ENCODE measurements at places on chromosomes 5 and 9. TPM values are rescaled to one million over a fixed set of nuclear protein-coding genes. Genes with fewer than 3 reads are reported as not detected.
A peak's percentile ranks its signal among the peaks of the same experiment; 100 is the strongest.

The CDO1 gene
- 0.17 TPM for total RNA-seq

The PCDHB3 gene
- 0.10 TPM for total RNA-seq

DNA sequence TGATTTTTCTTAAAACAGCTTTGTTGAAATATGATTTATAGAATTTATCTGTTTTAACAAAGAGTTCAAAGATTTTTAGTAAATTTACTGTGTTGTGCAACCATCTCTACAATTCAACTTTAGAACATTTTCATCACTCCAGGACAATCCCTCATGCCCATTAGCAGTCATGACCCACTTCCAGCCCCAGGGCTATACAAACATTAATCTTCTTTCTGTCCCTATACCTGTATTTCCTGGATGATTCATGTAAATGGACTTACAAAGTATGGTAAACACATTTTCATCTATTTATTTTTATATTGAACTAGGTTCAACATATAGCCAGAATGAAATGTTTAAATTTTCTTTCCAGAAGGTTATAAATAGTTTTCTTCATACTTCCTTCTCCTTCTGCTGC lies 127.8 kb upstream of the CCDC180 start:
- DNase-seq = no peak

The PTGR1 gene
- 53.9 TPM for total RNA-seq

- DNase-seq = no peak
Measured at GRCh38 chr5:169696621-169697510, 59.8 kb downstream of the DOCK2 start.

DNA sequence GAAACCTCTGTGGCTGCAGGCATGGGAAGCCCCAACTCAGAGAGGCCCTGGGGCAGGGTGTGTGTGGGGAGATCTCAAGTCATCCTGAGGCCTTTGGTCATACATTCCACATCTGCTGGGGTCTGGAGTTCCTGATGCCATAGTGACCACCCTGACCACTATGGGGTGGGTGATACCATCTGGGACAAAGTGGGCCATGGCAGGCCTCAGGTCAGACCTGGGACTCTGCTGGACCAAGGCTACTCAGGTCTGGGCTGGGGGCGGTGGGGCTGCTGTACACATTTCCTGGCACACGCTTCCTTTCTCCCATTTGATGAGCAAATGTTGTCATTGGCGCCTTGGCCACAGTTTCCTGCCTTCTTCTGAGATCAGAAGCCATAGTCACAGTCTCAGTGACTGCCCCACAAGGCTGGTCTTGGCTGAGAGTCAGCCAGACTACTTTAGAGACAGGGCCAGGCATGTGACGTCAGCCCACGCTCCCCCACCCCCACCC lies 15.1 kb upstream of the ACSL6 start:
- DNase-seq = no peak

GRCh38 chr9:130555061-130555460 lies 24.3 kb upstream of the FUBP3 start:
- no peak for DNase-seq

DNA sequence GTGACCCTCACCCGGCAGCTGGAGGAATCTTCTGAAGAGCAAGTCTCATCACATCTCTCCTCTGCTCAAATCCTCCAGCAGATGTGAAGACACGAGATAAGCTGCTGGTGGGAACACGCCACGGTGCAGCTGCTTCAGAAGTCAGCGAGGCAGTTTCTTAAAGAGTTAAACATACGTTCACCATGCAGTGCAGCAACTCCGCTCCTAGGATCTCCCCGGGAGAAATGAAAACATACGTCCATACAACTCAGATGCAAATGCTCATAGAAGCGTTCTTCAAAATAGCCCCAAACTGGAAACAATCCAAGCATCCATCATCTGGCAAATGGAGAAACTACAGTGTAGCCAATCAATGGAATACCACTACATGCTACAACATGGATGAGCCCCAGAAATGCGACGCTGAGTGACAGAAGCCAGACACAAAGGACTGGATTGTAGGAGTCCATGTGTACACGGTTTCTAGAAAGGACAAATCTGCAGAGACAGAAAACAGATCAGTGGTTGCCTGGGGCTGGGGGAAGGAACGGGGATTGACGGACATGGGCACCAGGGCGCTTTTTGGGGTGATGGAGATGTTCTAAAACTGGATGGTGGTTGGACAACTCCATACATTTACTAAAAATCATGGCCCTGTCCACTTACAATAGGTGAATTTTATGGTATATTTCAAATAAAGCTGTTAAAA lies 150.6 kb downstream of the COL23A1 start:
- no peak for DNase-seq

DNA sequence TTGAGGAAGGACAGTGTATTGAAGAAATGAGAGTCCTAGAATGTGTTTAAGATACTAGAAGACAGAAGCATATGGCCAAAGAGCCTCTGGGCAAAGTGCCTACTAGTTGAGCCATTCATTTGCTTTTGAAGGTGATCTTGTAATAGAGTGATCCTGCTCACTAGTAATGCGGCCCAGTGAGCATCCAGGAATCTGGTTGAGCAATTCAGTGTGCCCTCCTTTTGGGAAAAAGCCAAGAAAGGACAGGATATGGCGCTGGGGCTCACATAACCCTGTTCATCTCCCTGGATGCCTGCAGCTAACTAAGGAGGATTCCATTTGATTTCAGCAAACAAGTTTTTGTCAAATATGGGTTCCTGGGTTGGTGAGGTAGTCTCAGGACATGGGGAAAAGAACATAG lies 16.3 kb downstream of the ADAM19 start:
- no peak for DNase-seq

GRCh38 chr5:50963971-50964745 lies 297.7 kb downstream of the PARP8 start:
- no peak for DNase-seq

The SPINK13 gene
- not detected for total RNA-seq

- no peak for DNase-seq
Measured at GRCh38 chr9:137590123-137590468, 216 bp downstream of the ZMYND19 start.

DNA sequence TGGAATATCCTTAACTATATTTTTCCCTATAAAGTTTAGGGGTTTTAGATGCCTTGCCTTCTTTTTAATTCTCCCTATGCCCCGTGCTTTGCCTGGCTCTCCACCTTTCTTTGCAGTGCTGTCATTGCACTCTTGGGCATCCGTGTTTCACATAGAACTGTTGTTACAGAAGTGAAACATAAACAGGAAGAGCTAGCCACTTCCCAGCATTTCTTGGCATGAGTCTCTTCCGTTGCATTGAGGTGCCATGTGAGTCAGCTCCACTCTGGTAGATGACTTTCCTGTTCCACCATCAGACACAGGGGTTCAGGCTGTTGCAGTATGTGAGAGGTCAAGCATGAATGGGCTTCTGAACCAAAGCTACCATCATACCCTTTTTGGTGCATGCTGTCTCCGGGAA lies 73.4 kb downstream of the ANGPTL2 start:
- no peak for DNase-seq

- DNase-seq = no peak
Measured at GRCh38 chr5:59119480-59119879, 536.6 kb downstream of the RAB3C start.

DNA sequence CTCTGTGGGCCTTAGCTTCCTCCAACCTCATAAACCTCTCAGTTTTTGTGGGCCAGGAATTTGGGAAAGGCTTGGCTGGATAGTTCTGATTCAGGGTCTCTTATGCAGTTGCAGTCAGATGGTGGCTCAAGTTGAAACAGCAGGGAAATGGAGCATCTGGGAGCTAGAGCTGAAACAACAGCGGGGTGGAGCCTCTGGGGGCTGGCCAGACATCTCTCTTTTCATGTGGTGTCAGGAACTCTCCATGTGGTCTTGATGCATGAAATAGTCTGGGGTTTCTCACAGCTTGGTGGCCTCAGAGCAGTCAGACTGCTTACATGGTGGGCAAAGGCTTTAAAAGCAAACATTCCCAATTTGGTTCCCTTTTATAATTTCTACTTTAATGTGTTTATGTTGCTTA lies 13.5 kb downstream of the ZNF346 start:
- DNase-seq = no peak

DNA sequence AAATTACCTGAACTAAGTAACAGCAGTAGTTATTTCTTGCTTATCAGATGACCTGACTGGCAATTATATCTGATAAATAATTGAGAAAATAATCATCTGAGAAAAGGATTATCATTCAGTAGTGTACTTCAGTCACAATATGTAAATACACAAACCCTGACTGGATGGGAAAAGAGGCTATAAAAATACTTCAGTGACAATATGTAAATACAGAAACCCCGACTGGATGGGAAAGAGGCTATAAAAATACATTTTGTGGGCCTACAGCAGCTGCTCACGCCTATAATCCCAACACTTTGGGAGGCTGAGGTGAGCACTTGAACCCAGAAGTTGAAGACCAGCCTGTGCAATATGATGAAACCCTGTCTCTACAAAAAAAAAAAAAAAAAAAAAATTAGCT lies 11.1 kb downstream of the UBAP2 start:
- no peak for DNase-seq

The OR1L1 gene
- total RNA-seq = not detected

DNA sequence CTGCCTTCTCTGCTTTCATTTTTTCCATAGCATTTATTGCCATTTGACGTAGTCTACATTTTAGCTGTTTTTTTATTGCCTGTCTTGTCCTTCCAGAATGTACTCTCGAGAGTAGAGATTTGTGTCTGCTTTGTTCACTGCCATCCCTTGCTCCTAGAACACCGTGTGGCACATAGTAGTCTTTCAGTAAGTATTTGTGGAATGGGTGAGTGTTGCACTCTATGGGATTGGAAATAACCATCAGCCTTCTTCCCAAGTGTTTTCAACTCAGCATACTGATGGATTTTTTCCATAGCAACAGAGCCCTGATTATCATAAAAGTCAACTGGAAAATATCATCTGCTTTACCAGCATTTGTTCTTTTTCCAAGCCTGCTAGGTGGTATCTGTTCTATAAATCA lies 462.6 kb downstream of the ENC1 start:
- DNase-seq = no peak

The IL11RA gene
- total RNA-seq = 10.6 TPM

- no peak for DNase-seq
Measured at GRCh38 chr5:132457371-132458225, 33.0 kb downstream of the IRF1 start.

The EIF4E1B gene
- total RNA-seq = 0.07 TPM

The RPL37 gene
- total RNA-seq = 1,279 TPM

DNA sequence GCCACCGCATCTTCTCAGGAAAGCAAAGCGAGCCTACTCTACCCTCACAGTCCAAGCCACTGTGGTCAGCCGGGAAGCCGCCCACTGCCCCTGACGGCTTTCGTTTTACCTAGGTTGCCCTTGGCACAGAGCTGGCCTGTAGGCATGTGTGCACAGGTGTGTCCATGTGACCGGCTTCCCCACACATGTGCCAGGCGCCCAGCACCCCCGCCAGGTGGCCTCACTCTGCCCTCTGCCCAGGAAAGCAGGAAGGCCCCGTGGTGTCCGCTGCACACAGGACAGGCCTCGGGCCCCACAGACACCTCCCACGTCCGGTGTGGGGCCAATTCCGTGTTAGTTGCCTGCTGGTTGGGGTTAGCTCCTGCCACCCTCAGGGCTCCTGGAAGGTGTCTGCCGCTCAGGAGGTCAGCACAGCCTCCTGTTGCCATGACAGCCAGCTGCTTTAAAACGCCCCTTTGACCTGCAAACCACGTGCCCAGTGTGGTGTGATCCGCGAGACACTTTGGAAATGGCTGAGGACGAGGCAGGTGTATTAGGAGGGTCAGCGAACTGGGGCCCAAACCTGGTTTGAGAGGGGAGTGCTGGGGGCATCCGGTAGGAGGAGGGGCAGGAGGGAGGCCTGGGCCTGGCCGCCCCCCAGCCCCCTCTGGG lies 28.7 kb downstream of the TPPP start:
- DNase-seq = no peak

- no peak for DNase-seq
Measured at GRCh38 chr9:130663977-130664250, 480 bp upstream of the PRDM12 start.

GRCh38 chr5:3331819-3332218 lies 263.8 kb upstream of the IRX1 start:
- no peak for DNase-seq

DNA sequence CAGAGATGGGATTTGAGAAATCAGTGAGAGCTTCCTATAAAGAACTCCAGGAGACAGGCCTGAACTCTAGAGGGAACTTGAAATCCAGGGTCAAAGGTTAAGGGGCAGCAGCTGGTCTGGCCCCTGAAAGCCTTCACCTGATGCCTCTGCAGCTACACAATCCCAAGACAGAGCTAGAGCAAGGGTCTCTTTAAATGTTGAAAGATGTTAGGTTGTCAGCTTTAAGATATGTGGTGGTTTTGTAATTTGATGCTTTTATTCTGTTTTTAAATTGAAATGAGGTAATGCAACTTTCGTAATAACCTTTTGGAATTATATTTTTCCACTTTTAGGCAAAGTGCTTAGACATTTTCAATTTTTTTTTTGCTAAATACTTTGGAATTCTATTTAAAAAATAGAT lies 2.4 kb downstream of the SOWAHA start:
- no peak for DNase-seq

The PCDHAC1 gene
- 1.0 TPM for total RNA-seq

The C7 gene
- 0.74 TPM for total RNA-seq

The MEGF10 gene
- total RNA-seq = 0.02 TPM

GRCh38 chr9:15111071-15111470 lies 195.9 kb downstream of the TTC39B start:
- DNase-seq = no peak

- DNase-seq = peak; percentile 48
Measured at GRCh38 chr9:70924895-70925547, 196.4 kb downstream of the TRPM3 start.

DNA sequence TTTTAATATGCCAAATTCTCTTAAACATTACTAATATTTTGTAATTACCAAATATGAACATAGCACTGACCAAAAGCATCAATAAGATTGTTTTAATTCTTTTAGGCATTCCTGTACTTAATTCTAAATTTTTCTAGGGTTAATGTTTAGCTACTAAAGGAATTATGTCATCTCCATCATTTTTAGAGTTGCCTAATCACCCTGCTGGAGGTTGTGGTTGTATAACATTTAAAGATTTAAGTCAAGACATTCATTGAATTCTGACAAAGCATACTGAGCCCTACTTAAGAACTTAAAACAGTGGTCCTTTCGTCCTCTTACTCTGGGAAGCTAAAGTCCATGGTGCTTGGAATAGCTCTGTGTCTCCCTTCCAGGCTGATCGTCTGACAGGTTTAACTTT lies 28.1 kb upstream of the DAB2 start:
- DNase-seq = no peak

DNA sequence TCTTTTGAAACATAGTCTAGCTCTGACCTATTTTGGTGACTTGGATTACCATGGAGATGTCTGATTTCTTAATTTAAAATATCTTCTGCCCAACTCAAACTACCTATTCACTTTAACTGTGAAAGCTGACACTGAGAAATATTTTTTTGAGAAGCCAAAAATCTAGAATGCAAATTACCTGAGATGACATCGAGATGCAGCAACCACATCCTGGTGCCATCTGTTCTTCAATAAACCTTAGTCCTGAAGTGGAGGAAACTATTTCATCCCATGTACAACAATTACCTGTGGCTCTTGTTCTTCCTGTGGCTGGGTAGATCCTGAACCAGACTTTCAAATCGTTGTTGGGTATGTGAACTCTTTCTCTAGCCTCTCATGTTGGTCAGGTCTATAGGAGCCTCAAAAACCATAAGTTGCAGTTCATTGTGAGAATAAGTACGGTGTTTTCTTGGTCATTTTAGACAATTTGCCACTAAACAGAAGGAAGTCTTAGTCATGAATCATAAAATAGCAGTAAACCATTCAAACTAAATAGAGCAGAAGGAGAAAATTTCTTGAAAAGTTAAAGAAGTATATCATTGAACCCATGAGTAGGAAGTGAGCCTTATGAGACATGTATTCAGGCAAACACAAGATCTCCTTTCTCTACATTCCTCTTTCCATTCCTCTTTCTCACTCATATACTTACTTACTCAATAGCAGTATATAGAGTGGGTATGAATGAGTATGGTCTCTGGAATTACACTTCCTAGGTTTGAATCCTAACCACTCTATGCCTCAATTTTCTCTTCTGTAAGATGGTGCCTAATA lies 176.0 kb downstream of the HMHB1 start:
- no peak for DNase-seq
